Stimulated activated CD4-positive, alpha-beta T cell treated with anti-CD3 and anti-CD28 coated beads, TNF-alpha, amount 100 ng/mL, for 1 hour (primary cell): ENCODE measurements at places on chromosomes 12 and 14.

- no peak for DNase-seq
These were observed 27.8 kb downstream of the CNOT2 start for GRCh38 chr12:70271025-70271424.

DNA sequence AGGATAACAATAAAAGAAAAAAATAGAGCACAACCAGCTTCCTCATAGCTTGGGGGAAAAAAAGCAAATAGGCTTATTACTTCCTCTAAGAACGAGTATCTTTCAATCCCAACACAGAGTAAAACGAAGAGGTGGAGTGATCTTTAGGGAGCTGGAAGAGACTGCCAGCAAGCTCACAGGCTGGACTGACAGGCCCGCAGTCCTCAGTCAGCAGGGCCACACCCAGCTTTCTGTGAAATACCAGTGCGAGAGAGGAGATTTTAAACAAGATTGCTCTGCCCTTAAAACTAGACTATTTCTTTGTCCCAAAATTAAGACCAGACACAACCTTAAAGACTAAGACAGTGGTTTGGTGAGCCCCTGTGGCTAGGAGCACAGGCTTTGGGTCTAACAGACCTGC is 32.9 kb downstream of the SETD3 start:
- no peak for DNase-seq

- peak; percentile 36 for DNase-seq
These were observed 12.9 kb downstream of the SPRYD3 start for GRCh38 chr12:53065975-53066931.

DNA sequence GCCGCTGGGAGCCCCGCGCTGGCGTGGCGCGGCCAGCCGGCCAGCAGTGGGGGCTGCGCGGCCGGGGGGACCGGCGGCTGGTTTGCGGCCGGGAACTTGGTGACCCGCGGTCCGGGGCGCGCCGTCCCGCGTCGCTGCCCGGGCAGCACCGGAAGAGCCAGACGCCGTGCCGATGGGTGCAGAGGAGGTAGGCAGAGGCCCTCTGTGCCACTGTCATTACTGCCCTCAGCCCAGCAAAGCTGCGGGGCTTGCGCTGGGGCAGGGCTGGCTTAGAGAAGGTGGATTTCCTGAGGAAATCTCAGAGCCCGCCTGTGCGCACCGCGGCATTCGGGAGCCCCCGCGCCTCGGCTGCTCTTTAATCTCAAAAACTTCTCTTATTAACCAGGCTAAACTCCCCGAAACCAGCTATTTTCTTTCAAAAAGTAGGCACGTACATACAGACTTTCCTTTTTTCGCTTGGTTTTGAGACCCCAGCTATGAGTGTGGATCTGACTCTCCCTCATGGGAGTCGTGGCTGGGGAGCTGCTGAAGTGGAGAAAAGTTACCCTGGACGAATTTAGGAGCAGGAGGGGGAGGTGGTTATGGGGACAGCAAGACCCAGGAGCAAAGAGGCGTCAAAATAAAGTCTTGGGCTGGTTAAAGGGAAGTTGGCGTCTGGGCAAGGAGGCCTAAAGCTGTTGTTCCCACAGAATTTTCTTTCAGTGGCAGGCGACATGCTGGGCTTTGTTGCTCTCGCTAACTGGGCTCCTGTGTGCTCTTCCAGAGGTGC is 802 bp downstream of the SUSD6 start:
- DNase-seq: no peak

- DNase-seq: no peak
These were observed 769 bp upstream of the ZNF740 start for GRCh38 chr12:53179687-53180219.

- no peak for DNase-seq
These were observed 242.6 kb upstream of the FKBP4 start for GRCh38 chr12:2552000-2552756.

GRCh38 chr14:68041876-68042354 is 222.3 kb downstream of the RAD51B start:
- DNase-seq: no peak

DNA sequence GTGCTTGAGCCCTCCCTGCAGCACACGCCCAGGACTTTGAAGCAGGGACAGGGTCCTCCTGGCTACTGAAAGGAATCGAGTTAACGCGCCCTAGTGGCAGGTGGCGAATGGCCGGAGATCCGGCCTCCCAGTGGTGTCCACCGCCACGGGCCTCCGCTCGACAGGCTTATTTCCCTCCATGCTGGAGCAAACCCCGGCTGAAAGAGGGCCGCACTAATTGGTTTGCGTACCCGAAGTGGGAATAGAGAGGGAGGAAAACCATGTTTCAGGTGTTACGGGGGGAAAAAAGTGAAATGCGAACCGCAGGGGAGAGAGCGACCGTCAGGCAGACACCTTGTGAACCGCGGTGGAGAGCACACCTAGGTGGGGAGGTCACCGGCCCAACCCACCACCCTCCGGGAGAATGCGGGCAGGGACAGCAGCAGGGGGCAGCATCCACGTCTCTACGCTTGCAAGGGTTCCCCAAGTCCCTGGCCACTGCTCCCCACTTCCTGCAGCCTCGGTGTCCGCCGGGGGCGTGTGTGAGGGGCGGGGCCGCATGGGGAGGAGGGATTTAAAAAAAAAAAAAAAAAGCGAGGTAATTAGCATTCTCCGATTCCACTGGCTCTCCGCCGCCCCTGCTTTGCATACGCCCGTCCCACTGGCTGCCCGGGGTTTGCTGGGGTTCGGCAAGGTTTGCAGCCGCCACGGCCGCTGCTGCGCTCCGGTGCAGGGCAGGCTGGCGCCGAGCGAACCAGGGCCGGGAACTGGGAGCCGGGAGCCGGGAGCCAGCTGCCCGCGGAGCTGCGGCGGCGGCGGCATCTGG is 224.6 kb upstream of the CRY1 start:
- peak; percentile 60 for DNase-seq

DNA sequence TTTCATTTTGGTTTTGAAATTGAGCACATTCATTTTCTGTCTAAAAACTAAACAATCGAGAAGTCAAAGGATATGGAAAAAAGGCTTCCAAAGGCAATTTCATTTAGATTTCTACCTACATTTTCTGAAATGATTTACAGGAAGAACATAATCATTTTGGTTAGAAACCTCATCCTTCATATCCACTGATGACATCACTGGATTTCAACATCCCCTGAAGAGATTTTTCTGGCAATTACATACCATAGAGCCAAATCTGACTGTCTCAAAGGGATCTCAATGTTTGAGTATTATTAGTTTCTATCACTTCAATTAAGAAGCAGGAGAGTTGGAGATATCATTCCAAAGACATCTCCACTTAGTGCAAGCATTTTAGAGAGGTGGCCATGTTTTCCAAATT is 137.8 kb downstream of the TTC7B start:
- no peak for DNase-seq

DNA sequence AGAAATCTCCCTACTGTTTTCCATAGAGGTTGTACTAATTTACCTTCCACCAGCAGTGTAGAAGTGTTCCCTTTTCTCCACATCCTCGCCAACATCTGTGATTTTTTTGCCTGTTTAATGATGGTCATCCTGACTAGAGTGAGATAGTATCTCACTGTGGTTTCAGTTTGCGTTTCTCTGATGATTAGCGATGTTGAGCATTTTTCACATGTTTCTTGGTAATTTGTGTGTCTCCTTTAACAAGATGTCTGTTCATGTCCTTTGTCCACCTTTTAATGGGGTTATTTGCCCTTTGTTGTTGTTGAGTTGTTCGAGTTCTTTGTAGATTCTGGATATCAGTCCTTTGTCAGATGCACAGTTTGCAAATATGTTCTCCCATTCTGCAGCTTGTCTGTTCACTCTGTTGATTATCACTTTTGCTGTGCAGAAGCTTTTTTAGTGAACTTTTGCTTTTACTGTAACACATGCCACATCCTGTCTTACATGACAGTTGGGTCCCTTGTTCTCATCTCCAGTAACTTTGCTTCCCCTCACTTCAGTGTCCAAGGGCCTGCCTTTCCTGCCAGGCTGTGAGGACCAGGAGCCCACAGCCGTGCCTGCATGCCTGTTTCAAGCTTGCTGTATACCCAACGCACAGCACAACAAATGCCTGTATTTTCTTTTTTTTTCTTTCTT is 64.9 kb downstream of the SPRING1 start:
- no peak for DNase-seq

DNA sequence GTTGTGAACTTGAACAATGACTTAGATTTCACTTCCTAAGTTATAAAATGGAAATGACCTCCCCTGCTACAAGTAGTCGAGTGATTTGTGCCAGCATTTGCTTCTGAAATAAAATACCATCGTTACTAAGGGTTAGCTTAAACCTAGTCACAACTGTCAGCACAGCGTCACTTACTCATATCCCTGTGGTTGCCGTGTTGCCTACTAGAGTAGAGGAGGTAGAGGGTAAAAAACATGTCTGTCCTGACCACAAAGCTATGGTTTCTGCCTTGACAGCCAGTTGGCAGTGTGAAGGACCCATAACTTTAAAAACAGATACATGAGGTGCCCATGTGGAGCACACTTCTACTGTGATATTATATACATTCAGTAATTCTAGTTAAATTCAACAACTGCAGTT is 234.2 kb upstream of the RGS6 start:
- no peak for DNase-seq

DNA sequence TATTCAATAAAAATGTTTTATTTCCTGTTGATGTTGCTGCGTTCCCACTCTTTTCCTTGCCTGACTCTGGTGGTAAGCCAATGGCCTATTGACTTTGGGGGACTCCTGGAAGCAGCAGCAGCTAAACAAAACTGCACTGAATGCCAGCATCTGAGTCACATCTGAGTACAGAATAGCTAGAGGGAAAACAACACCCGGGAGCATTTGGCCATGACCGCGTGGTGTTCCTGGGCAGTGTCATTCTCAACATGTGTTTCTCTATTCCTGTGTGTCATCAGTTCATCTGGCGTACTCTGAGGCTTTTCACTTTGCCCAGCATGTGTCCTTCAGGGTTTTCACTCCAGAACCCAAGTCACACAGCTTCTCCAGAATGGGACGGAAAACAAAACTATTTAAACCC is 238.8 kb downstream of the PAWR start:
- no peak for DNase-seq

- DNase-seq: no peak
These were observed 323.9 kb upstream of the DIO2 start for GRCh38 chr14:80535171-80535570.

- DNase-seq: no peak
These were observed 24.0 kb downstream of the KLRK1 start for GRCh38 chr12:10365696-10366405.

GRCh38 chr12:104506676-104507401 is 50.1 kb downstream of the CHST11 start:
- DNase-seq: no peak

- no peak for DNase-seq
These were observed 24.8 kb downstream of the BICDL1 start for GRCh38 chr12:120013659-120014380.
